CD4-positive, alpha-beta T cell treated with Interleukin-1 beta for 1 hour (primary cell): ENCODE measurements at places on chromosomes 1 and 21.

GRCh38 chr1:23922321-23922943 lies 9.3 kb upstream of the CNR2 start:
- DNase-seq = no peak

DNA sequence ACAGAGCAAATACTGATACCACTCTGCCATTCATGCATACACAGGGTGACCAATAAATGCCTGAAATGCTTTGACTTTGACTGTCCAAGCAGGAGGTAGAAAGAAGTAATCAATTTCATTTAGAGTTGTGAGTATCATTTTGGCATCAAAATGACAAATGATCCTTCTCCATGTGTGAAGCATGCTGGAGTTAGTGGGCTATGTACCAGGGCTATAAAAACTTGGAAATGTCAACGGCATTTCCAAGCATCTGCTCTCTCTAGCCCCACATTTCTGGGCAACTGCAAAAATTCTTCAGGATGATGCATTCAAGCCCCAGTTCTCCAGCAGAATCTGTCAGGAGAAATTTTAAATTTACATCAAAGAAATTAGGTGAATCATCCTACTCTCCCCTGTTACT lies 208.4 kb upstream of the PTBP2 start:
- no peak for DNase-seq

GRCh38 chr1:1630191-1630964 lies 1.6 kb upstream of the MMP23B start:
- peak; percentile 98 for DNase-seq

- DNase-seq = peak; percentile 51
Measured at GRCh38 chr1:202135221-202135721, 9.3 kb downstream of the ARL8A start.

DNA sequence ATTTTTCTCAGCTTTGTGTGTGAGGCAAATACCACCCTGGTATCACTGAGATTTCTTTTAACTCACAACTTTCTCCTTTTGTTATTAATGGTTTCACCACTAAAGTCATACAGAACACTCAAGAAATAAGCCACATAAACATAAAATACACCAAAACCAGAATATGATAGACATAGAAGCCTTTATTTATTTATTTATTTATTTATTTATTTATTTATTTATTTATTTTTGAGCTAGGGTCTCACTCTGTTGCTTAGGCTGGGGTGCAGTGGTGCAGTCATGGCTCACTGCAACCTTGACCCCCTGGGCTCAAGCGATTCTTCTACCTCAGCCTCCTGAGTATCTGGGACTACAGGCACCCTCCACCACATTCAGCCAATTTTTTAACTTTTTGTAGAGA lies 12.5 kb downstream of the KRTAP8-1 start:
- no peak for DNase-seq

DNA sequence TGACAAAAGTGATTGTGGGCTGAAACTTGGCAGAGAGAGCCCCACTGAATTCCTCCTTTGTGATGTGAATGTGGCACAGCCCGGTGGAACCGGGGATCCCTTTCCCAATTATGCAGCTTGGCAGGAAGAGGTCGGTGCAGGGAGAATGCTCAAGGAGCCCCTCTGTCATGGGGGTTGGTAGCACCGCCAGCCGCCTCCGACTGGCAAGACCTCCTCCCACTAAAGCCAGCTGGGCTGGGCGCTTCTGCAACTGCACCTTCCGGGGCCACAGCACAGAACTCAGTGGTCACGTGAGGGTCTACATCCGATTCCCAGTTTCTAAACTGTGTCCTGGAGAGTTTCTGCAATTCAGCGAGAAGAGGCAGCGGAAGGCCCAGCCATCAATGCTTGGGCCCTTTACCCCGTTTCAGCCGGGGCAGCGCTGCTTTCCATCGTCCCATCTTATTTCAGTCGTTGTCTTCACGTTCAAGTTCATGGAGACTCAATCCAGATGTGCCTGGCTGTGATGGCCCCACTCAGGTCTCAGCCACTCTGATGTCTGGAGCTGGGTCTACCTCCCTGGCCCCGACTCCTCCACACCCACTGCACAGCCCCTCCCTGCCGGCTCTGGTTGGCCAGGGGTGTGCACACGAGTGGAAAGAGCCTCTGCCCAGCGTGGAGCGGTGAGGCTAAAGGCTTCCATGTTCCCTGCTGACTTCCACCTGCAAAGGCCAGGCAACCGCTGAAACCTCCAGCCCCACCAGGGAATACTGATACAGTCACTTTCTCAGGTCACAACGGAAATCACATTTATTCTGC lies 39.8 kb upstream of the FHAD1 start:
- no peak for DNase-seq

- DNase-seq = no peak
Measured at GRCh38 chr1:162349635-162350330, 26.9 kb downstream of the SPATA46 start.

- no peak for DNase-seq
Measured at GRCh38 chr1:223223091-223223995, 80.3 kb upstream of the TLR5 start.

GRCh38 chr1:30317921-30318320 lies 405.5 kb downstream of the MATN1 start:
- DNase-seq = no peak

GRCh38 chr1:57195436-57195941 lies 228.4 kb downstream of the DAB1 start:
- DNase-seq = no peak

GRCh38 chr21:41373253-41373652 lies 11.4 kb downstream of the MX2 start:
- DNase-seq = no peak

DNA sequence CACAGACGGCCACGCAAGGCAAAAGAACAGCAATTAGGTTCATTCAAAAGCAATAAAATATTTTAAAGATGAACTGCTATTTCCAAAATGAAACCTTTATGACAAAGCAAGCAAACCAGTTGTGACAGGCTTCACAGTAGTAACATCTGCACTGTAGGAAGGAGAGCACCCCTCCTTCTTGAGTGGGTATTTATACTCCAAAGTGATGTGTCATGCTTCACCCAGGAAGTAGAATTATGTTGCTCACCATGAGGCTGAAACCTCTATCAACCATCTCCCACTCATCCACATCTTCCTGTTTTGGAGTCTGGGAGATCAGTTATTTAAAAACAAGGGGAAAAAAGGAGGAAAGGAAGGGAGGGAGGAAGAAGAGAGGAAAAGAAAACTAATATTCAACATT lies 885 bp downstream of the OR2T10 start:
- DNase-seq = no peak

GRCh38 chr21:14712121-14712715 lies 166.1 kb upstream of the SAMSN1 start:
- no peak for DNase-seq

GRCh38 chr1:29969576-29969975 lies 733.3 kb downstream of the PTPRU start:
- DNase-seq = no peak

DNA sequence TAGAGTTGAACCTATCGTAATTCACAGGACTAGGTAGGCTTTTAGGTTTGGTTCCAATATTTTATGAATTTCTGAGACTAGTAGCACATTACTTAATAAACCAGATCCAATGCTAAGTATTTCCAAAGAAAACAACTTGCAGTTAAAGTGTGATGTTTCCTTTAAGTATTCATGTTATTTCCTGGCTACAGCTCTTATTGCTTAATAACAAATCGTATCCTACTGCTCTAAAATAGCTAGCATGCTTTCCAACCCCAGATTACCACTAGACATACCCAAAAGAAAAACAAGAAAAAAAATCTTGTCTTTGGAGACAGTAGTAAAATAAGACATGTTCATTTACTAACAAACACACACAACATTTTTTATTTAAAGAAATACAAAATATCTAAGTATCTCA lies 898 bp downstream of the KRTAP27-1 start:
- no peak for DNase-seq

DNA sequence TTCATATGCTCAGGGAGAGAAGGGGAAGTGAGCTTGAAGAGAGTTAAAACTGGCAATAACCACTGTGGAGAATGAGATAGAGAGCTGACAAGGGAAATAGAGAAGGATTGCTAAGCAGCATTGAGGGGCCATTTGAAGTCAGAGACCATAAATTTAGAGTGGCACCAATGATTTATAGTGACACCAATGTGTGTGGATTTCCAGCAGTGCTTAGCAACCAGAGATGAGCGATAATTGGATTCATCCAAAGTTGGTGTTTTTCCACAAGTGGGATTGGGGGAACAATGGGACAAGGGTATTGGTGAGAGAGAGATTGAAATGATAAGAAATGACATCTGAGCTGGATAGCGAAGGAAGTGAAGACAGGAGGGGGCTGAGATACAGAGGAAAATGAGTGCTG lies 114.1 kb downstream of the C1orf94 start:
- no peak for DNase-seq

DNA sequence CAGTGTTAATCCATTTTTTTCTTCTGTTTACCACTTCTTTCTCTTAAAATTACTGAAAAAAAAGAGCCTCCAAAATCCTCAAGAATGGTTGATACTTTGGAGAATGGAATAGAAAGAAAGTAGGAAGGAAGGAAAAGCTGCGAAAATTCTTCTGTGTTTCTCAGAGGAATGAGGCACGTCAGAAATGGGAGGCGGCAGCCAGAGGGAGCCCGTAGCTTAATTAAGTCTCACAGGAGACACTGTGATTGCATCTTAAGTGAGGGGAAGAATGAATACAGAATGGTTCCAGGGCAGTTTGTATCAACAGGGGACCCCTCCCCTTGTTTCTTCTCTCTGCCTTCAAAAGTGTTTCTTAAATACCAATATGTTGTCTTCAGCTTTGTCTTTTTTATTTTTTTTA lies 1099.5 kb downstream of the PLA2G4A start:
- no peak for DNase-seq

- DNase-seq = no peak
Measured at GRCh38 chr1:119617751-119618691, 30.0 kb downstream of the ZNF697 start.

GRCh38 chr21:38869196-38869595 lies 63.5 kb downstream of the ETS2 start:
- DNase-seq = no peak

- DNase-seq = no peak
Measured at GRCh38 chr1:168373869-168374268, 93.2 kb downstream of the TBX19 start.

DNA sequence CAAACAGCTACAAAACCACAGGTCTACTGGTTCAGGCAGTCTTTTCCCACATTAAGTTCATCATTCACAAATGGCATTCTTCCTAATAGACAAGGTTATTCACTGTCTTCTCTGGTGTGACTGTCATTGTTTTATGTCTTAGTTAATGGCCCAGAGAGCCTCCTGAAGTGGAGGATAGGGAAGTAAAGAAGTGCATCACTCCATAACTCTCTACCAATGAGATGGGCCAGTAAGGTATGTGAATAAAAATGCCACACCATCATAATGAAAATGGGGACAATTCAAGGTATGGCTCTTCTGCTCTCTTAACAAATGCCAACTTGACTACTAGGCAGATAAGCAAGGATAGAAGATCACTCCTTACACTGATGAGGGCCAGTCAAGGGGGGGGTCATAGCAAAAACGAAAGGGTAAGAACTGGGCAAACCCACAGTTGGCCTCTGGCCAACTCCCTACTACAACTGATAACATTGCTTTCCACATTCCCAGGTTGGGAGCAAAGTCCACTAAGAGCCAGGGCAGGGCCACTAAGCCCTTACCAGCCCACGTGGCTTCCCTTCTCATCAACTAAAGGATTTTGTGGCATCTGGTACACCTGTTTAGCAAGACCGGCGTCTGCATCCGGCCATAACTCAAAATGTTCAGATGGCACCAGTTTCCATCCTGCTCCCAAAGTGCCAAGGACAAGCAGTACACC lies 10.0 kb downstream of the PABPC4 start:
- DNase-seq = no peak

DNA sequence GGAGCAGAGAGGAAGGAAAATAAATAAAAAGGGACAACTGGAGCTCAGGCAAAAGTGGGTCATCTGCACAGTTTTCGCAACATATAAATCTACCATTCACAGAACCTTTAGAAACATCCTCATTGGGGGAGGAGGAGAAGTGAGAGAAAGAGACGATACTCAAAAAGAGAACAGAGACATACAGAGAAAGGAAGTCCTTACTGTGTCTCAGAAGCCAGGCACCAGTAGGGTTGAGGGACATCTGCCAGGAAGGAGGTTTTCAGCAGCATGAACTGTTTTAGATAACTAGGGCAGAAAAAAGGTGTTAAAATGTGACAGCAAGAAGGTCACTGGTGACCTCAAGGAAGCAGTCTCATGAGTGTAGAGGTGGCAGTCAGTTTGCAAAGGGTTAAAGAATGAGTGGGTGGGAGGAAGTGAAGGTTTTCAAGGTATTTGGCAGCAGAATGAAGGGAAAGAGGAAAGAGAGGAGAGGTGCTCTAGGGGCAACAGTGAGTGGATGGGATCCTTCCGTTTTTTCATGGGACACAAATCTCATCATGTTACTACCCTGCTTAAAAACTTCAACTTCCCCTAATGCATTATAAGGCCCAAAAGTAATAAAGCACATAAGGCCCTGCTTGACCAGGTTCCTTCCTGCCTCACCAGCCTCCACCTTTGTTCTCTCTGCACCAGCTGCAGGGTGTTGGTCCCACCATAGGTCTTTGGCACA lies 9.5 kb downstream of the JAK1 start:
- peak; percentile 34 for DNase-seq

DNA sequence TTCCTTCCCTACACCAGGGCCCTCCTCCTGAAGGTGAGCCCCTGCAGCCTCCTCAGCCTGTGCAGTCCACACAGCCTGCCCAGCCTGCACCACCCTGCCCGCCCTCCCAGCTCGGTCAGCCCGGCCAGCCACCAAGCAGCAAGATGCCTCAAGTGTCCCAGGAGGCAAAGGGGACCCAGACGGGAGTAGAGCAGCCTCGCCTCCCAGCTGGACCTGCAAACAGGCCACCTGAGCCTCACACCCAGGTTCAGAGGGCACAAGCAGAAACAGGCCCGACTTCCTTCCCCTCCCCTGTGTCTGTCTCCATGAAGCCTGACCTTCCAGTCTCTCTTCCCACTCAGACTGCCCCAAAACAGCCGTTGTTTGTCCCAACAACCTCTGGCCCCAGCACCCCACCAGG lies 38.8 kb downstream of the ZBTB17 start:
- DNase-seq = no peak

DNA sequence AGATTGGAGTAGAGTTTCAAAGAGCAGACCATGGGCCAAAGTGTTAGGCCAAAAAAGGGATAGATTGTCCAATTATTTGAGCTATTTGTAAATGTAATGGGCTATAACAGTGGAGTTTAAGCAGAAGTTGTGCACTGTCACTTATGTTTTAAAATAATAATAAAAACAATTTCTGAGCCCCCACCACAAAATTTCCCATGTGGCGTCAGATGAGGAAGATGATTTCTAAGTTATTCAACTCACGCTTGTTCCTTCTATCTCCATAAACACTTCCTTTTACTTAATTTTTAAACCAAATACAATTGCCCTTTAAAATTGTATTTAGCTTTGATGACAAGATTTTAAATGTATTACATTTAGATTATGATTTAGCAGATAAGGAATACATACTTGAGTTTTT lies 330.0 kb downstream of the PTPRC start:
- DNase-seq = no peak
